ENCODE measurements at places on chromosomes 4 and X.

GRCh38 chrX:26597981-26598380 is 382.0 kb downstream of the MAGEB5 start:
- DNase-seq, result no peak

DNA sequence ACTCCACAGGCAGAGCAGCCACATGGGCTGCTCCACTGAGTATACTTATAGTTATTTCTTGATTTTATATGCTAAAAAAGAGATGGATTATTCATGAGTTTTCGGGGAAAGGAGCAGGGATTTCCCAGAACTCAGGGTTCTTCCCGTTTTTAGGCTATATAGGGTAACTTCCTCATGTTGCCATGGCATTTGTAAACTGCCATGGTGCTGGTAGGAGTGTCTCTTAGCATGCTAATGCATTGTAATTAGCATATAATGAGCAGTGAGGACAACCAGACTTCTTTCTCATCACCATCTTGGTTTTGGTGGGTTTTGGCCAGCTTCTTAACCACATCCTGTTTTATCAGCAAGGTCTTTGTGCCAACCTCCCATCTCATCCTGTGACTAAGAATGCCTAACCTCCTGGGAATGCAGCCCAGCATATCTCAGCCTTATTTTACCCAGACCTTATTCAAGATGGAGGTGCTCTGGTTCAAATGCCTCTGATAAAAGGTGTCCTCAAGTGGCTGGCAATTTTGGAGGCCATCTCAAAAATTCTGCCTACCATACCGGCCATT is 213.0 kb upstream of the VEGFC start:
- DNase-seq, result no peak

DNA sequence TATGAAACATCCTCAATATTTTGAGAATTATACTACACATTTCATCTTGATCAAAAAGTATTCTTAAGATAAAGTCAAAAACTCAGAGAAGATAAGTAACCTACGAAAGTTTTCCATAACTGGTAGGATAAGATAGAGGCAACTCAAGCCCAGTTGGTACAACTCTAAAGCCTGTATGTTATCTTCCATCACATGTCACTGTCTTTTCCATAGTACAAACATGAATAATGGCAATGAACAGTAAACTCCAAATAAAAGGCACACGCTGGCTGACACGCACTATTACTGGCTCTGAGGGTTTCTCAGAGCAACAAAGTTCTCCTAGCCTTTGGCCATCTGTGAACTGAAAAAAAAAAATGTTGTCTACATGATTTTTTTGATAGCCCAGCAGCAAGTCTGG is 27.2 kb downstream of the LIN54 start:
- DNase-seq, result no peak

DNA sequence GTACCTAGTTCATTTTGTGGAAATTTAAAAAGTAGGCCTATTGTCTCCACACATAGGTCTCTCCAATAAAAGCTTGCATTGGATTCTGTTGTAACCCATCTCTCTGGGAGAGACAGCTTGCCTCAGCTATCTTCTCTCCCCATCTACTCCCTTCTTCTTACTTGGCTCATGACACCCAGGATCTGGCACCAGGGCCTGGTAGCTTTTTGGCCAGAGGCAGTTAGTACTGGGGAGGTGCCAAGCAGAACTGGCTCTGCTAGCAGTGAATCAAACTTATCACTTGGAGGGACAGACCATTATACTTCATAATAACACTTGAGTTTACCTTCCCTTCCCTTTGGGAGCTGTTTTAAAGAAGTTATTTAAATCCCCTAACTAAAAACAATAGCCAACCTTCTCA is 31.8 kb downstream of the PLAC1 start:
- no peak for DNase-seq
